ENCODE measurements at places on chromosomes 3 and 15.

DNA sequence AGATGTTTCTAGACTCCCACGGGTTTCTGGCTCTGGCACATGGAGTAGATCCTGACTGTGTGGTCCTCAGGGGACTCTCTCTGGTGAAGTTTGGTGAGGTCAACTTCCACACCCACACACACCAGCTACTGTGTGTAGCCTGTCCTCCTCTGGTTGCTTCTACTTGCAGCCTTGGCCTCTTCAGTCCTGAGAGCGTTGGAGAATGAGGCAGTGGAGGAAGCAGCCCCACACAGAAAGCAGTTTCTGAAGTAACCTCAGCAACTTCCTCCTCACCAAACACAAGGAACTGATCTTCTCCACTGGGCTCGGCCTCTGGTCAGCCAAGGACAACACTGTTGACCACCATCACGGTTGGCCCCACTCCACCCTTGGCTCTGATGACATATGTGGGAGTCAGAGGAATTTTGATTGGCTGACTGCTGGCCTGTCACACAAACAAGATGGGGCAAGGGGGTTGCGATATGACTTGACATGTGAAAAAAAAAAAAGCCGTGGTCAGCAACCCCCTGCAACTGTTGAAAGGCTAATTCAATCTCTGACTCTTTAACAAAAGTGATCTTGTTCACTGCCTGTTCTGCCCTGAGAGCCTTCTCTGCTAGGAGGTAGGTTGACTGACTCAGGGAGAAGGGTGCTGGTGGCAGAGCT lies 19.6 kb downstream of the CD86 start:
- DNase-seq, result no peak

DNA sequence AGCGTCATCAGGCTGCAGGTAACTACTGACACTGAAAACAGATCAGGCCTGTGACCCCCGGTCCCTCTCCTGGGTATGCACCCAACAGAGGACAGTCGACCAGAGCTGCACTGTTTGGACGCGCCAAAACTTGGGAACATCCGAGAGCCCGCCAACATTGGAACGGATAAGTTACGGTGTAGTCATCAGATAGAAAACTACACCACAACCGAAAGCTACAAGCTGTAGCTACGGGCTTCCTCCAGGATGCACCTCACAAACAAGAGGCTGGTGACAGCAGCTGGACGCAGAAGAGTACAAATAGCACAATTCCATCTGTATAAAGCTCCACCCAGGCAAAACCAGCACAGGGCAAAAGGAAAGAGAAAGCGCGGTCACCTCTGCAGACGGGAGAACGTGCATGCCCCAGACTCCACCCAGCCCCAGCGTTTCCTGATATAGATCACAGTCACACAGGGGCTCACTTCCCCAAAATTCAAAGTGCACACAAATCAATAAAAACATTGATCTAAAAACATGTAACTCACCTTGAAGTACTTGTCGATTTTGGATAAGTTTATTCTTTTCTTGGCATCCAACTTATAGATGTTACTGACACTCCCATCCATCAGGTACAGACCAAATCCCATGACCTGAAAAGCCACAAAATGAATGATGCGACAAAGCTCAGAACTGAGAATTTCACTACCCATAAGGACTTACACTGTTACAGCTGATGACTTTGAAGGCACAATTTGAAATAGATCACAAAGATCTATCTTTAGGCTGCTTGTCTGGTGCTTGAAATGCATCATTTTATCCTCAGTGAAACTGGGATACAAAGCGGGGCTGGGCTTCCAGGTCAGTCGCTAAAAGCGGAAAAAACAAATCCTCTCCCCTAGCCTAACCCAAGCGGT lies 43.3 kb downstream of the CYFIP1 start:
- DNase-seq, result no peak

DNA sequence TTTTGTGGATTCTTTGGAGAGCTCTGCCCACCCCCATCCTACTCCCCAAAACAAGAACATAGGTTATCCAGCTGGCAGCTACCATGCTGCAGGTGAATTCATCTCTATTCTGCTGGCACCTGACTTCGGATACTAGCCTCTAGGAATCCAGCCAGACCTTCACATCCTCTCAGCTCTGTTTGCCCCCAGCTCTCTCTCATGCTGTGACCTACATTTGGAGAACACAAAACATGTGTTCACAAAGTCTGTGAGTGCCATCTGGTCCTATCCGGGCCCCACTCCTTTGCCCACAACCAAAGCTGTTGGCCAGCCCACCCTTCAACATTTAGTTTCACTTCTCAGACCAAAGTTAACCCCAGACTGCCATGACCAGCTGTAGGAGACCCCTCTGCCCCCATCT lies 89.4 kb upstream of the C3orf80 start:
- DNase-seq, result no peak

GRCh38 chr3:64104006-64104405 lies 80.7 kb upstream of the PSMD6 start:
- no peak for DNase-seq

DNA sequence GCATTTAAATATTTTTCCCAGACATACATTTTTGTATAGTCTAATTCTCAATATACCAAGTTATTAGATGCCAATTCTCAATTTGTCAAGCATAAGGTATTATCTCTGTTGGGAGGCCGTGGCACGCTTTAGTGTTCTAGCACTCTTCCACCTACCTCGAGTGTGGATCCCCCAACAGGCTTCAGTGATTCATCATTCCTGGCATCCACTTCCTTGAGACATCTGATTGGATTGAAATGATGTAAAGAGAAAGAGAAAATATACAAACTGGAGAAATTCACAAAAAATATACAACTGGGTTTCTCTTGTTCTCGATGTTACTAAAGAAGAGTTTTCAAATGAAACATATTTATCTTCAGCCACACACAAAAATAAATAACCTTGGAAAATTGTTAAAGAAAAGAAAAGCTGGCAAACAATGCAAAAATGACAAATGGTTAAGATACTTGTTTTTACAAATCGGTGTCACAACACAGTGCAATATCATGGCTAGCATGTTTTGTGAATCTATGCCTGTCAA lies 218.0 kb upstream of the CDIN1 start:
- no peak for DNase-seq

GRCh38 chr3:40116478-40117177 lies 192.9 kb upstream of the EIF1B start:
- DNase-seq, result no peak

- DNase-seq, result no peak
Observed at GRCh38 chr15:68176601-68177000, 28.5 kb downstream of the CALML4 start.

- DNase-seq, result no peak
Observed at GRCh38 chr3:39733804-39734203, 75.6 kb upstream of the MYRIP start.

- DNase-seq, result no peak
Observed at GRCh38 chr15:75030023-75030413, 6.6 kb downstream of the PPCDC start.

- DNase-seq, result no peak
Observed at GRCh38 chr15:82298520-82298919, 35.9 kb downstream of the SAXO2 start.

- no peak for DNase-seq
Observed at GRCh38 chr15:43509660-43510199, 7.7 kb upstream of the MAP1A start.

DNA sequence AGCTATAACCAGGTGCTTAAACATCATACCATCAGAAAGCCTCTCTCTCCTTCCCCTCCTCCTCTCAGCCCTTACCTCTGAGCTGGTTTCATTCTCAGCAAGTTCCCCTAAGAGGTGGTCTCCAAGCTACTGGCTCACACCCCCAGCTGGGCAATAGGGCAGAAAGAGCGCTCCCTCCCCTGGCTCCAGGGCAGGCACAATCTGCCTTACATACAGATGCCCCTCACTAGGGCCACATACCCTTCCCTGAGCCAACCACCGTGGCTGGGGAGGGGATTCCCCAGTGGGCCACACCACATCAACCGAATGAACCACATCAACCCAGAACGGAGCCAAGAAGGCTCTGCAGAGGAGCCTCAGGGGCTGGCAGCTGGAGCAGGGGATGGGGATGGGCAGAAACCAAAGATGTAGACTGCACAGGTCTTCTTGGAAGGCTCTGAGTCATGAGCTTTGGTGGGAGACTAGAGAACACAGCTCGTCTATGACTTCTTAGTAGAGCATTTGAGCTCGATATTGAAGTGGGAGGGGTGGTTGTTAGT lies 4.6 kb upstream of the FBLN2 start:
- DNase-seq, result peak; percentile 6

- no peak for DNase-seq
Observed at GRCh38 chr3:178474526-178474925, 61.7 kb upstream of the KCNMB2 start.

DNA sequence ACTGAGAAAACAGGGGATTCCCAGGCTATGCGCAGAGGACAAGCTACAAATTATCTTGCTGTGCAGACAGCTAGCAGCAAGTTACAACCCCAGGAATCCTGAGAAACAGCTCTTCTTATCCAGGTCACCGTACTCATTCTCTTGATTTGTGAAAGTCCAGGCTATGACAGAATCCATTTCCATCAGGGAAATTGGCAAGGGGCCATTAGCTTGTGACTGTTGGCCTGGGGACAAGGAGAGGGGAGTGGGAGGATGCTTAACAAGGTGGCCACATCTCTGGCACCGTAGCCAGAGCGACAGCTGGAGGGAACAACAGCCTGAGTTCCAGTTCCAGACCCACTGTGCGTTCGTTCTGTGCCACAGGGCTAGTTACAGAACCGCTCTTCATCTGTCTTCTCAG lies 44.9 kb upstream of the PLXNA1 start:
- DNase-seq, result no peak

- no peak for DNase-seq
Observed at GRCh38 chr15:97654481-97655076, 305.9 kb upstream of the ARRDC4 start.

GRCh38 chr3:5304789-5305683 lies 117.5 kb downstream of the EDEM1 start:
- DNase-seq, result no peak
